ENCODE measurements at places on chromosomes 7 and 10.
A peak's percentile ranks its signal among the peaks of the same experiment; 100 is the strongest.

- DNase-seq = peak; percentile 18
Observed at GRCh38 chr7:85030893-85031292, 156.0 kb downstream of the SEMA3D start.

GRCh38 chr10:34430685-34431084 lies 384.4 kb downstream of the PARD3 start:
- DNase-seq = peak; percentile 87

DNA sequence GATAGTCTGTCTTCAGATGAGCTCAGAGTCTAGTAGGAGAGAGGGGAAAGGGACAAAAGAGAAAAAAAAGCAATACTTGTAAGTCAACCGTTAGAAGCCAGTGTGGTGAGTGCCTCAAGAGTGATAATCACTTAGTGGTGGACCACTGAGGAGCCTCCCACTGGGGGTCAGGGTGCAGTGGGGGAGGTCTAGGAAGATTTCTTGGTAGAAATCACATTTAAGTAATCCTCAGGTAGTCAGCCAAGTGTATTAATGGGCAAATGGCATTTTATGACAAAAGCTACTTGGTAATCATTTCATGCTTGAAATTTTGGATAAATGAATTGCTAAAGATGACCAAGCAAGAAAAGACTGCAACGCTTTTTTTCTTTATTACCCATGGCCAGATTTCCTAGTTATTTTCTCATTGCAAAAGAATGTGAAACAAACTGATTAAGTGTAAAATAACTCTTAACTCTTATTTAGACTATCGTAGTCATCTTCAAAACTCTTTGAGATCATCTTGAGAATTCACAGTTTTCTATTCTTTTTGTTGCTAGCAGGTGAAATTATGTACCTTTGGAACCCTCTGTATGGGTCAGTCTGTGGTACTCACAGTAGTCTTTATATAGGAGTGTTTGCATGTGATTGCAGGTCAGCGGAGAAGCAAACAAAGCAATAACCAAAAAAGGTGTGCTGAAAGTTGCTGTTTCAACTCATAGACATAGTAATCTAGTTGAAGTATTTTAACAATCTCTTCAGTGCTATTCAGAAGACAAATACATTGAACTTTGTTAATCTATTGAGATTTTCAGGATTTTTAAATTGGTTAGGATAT lies 63.9 kb downstream of the PPP1R9A start:
- DNase-seq = no peak

GRCh38 chr10:92873029-92873428 lies 24.7 kb downstream of the EXOC6 start:
- DNase-seq = no peak

DNA sequence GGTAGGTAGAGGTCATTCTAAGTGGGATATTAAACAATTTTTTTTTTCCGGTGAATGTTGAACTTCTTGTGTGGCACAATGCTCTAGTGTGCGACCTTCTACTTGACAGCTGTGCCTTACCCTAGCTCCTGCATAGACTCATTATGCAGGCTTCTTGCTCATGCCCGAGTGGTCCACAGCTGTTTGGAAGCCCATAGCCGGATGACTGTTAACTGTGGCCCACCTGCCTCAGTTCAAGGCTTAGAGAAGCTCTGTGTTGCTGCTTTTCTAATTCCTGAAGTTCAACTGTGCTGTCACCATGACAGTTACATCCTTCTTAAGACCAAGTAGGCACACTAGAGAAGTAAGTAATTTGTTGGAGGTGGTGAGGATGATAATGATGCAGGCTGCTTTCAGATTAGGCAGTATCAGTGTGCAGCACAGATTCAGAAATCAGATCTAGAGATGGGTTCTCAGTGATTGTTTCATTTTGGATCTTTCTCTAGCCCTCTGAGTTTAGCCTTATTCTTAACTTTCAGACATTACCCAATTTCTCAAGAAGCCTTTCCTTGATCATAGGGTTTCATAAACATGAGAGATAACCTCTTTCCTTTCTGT lies 278.4 kb downstream of the PHF14 start:
- DNase-seq = no peak

DNA sequence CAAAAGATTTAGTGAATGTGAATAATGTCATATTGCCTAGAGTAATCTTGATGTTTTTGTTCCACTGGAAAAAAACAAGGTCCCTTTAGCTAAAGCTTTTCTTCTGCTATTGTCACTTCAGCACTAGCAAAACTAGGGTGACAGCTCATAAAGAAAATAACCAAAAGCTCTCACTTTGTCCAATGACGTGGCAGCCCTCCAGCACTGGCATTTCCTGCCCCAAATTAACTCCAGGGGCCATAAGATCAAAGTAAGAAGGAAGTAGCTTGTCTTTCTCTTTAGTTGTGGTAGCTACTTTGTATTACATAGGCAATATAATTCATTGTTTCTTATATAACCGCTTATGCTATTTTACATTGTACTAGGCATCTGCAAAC lies 47.3 kb downstream of the LRRN3 start:
- peak; percentile 84 for DNase-seq

GRCh38 chr7:40802497-40802896 lies 667.7 kb downstream of the SUGCT start:
- peak; percentile 89 for DNase-seq

GRCh38 chr10:54758791-54759190 lies 42.2 kb downstream of the PCDH15 start:
- no peak for DNase-seq

- no peak for DNase-seq
Observed at GRCh38 chr10:117554241-117554814, 11.8 kb downstream of the EMX2 start.

- DNase-seq = no peak
Observed at GRCh38 chr7:45679516-45679915, 105.3 kb downstream of the ADCY1 start.

DNA sequence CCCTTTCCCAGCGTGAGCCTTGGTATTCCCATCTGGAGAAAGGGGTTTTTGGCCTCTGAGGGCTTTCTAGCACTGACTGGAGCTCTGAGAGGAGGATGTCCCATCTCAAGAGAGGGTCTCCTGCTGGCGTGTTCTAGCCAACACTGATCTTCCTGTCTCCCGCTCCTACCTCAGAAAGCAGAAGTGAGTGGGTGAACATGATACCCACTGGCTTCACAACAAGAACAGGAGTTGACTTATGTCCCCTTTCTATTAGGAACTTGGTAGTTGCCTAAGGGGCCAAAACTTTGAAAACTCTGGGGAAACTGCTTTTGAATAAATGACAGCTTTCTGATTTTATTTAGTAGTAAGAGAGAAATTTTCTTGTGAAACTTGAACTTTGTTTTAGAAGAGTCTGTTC lies 113.1 kb upstream of the ADCY1 start:
- peak; percentile 54 for DNase-seq

DNA sequence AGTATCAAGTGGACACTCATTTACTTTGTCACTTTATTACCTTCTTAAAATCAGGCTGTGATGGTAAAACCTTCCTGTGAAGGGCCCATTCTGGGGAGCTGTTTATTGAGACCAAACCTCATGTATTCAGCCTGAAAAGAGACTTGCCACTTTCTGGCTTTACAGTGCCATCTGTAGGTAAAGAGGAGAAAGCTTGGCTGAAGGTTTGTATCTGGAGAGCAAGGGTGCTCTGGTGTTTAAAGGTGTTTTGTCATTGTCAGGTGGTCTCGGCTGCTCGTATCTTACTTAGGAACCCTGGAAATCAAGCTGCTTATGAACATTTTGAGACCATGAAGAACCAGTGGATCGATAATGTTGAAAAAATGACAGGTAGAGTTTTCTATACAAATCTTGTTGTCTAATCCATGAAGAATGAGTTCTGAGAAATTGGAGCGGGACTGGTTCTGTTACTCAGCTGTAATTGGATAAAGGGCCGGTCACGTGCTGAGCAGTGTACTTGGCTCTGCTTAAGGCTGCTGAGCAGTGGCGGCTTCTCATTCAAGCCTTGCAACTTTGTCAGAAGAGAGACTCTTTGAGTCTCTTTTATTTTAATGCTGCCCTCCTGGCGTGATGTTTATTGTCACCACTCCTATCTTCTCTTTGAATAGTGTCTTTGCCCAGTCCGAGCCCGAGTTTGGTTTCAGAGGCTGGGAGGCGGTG lies 46.9 kb downstream of the AP3M1 start:
- peak; percentile 32 for DNase-seq

- DNase-seq = peak; percentile 65
Observed at GRCh38 chr10:110356628-110357245, 52.0 kb upstream of the SMNDC1 start.

DNA sequence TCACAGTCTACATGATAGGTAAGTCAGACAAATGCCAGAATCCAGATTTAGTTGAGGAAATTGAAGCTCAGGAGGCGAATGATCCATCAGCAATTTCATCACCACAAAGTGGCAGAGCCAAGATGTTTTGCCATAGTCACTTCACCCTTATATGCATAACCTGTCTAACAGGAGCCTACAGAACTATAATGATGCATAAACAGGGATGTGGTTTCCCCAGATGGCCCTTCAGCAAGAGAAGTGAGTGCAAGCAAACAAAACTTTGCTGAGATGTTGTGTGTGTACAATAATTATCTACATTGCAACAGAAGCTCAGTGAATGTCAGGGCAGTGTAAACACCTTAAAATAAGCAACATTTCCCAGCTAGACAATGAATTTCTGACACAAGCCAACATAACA lies 28.6 kb downstream of the PON3 start:
- no peak for DNase-seq

GRCh38 chr7:31688372-31688771 lies 1.4 kb downstream of the PPP1R17 start:
- peak; percentile 78 for DNase-seq

GRCh38 chr10:65993451-65993850 lies 932.4 kb upstream of the LRRTM3 start:
- no peak for DNase-seq

GRCh38 chr7:112262036-112262435 lies 55.5 kb downstream of the ZNF277 start:
- no peak for DNase-seq

- peak; percentile 40 for DNase-seq
Observed at GRCh38 chr7:117715784-117716445, 157.3 kb downstream of the CTTNBP2 start.

- DNase-seq = peak; percentile 65
Observed at GRCh38 chr7:150665896-150666295, 19.6 kb upstream of the GIMAP2 start.

- peak; percentile 88 for DNase-seq
Observed at GRCh38 chr10:79353000-79353406, 5.7 kb downstream of the PPIF start.

DNA sequence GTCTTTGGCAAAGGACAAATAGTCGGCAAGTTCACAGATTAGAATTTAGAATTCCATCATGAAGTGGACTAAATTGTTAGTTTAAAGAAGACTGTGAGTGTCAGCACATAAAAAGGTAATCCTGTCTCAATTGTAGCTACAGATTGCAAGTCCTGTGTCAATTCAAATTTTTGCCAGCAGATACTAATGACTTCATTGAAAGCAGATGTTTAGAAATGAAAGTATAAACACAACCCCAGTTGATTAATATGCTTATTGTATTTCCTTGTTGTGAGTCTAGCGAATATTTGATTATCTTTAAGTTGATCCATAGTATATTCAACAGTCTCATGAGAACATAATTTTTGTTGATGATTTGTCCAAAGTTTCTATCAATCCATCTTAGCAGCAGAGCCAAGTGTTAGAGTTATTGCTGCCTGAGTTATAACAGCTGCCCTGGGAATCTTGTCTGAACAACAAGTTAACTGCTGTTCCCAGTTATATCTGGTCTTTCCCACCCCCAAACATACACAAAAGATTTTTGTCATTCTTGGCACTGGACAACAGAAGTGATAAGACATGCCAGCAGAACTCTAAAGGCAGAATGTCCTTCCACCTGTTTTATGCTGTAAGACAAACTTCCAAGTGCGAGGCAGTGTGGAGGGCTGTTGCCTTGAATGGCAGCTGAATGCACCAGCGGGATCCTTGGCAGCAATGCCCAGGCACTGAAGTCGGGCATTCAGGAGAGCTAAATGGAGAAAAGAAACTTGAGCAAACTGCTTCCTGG lies 21.3 kb upstream of the HERPUD2 start:
- no peak for DNase-seq

- DNase-seq = no peak
Observed at GRCh38 chr7:36448781-36449379, 59.2 kb downstream of the ANLN start.

DNA sequence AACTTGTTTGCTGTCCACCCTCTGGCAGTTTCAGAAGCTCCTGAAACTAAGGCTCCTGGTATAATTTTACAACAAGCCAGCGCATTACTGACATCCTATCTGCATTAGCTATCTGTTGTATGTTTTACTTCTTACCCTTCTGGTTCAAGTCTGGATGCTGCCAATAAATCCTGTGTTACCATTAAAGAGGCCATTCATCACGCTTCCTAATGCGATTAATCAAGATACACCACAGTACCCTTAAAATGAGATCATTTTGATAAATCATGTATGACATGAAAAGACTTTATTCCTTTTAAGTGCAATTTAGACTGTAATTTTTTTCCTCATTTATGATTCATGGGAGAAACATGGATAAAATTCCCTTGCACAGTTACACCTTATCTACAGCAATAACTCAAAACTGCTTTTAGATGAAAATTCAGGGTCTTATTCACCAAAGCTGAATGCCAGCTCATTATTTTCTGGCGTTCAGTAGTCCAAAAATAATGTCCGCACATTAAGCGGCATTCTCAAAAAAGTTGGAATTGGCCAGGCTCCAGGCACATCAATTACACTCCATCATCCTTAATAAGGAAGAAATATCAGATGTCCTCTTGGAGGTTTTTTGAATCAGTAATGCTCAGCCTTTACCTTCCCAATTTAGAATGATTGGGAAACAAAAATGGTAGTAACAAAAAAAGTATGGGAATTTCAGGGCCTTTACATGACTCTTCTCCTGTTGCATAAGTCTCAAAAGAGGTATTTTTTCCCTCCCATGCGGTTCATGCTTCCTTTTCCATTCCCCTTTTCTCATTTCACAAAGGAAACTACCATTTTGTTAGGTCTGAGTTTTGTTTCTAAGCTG lies 878.5 kb downstream of the LRMDA start:
- DNase-seq = no peak

GRCh38 chr7:17497136-17497535 lies 198.7 kb downstream of the AHR start:
- DNase-seq = no peak

GRCh38 chr10:88670497-88670896 lies 6.3 kb downstream of the LIPF start:
- no peak for DNase-seq

DNA sequence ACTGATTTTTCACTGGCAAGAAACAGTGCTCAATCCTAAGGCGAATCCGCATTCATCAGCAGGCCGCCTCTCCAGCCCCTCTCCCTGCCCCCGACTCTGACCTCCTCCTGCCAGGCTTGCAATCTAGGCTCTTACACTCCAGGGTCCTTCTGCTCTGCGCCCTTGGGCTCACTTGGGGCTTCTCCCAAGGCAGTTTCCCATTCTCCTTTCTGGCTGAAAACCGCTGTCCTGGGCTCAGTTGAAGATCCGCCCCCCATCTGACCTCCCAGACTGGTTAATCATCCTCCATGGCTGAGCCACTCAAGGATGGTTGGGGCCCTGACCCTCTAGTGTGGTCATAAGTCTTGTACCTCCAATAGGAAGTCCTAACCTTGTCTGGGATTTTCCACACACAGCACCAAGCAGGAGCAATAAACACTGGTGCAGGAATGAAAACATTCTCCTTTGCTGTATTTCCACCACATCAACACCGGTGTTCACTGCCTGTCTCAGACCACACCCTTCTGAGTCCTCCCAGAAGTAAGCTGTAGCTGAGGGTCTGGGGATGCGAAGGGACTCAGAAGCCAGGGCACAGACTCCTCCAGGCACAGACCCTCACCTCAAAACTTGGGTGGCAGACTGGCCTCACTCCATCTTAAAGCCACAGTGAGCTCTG lies 42.4 kb downstream of the TNS3 start:
- no peak for DNase-seq

All from MV-4-11 (cell line).